ENCODE measurements at places on chromosomes 6 and 20.

- no peak for DNase-seq
These were observed 31.8 kb downstream of the TFAP2B start for GRCh38 chr6:50850223-50851048.

- DNase-seq, result peak; percentile 71
These were observed 77.1 kb downstream of the SGK1 start for GRCh38 chr6:134240665-134241431.

DNA sequence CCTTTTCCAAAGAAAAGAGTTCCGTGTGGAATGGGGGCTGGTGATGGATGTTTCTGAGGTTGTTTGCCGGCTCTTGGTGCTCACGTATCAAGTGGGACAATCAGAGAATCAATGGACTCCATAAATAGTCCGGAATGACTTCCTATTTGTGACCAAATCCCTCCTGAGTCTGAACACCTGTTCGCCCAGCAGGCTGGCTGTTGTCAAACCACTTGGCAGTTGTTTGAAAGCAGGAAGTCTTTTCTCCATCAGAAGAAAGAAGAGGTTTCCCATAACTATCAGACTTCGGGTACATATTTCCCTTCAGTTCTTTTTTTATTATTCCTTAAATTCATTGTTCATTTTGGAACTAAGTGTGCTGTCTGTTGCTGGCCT is 154.7 kb upstream of the RIN2 start:
- DNase-seq, result no peak

DNA sequence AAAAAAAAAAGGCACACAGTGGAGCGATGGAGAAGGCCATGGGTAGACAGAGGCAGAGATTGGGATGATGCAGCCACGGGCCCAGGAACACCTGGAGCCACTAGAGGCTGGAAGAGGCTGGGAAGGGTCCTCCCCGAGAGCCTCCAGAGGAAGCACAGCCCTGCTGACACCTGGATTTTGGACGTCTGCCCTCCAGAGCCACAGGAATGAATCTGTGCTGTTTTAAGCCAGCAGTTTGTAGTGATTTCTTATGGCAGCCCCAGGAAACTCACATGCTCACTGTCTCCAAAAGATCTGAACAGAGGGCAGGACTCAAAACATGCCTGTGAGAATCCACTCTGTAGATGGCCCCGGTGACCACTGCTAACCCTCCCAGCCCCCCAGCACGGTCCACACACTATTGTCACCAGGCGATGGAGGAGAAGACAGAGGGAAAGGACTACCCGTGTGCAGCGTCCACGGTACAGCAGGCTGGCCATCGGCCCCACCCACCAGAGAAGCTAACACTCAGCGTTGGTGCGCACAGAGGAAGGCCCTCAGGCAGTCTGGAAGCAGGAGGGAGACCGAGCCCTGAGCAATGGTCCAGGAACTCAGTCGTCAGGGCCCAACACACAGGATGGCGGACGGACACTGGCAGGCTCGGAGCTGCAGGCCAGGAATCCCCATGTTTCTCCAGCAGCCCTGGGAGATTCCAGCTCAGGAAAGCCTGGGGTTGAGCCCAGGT is 99.7 kb downstream of the BMP7 start:
- DNase-seq, result no peak

DNA sequence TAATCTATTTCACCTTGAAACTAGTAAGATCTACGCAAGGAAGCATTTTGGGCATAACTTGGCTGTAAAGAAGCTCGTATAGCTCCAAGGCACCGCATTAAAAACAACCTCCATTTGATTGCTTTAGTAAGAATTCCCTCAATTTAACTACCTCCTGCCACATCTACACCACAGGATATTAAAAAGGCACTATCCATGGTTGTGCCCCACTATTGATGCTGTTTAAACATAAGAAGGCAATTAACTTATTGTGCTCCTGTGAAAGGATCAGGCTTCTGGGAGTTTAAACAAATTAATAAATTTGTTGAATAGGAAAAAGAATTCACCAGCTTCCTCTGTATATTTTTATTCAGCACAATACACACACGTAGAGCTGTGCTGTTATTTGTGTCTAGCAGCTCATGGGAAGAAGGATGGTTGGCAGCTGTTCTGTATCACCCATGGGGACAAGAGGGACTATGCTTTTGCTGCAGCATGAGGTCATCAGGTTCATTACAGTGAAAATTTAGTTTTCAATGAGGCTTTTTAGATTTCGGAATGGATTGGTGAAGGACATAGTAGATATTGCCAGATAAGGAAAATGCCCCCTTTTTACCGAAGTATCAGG is 513.3 kb downstream of the HAO1 start:
- DNase-seq, result no peak

DNA sequence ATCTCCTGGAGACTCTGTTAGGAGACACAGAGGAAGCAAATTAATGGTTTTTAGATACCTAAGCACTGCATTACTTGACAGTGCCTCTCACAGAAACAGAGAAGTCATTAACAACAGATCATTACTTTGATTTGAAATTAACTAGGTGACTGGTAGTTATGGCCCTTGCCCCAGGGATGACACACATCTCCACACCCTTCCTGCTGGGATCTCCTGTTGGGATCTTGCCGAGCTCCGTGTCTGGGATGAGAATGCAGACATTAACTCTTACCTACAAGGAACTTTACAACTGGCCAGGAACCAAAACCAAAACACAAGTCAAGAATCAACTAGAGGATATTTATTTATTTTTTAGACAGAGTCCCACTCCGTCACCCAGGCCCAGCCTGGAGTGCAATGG is 2.2 kb upstream of the PRELID3B start:
- DNase-seq, result no peak
